ENCODE measurements at places on chromosomes 2 and 18.

GRCh38 chr2:146917431-146918042 lies 927.3 kb upstream of the ACVR2A start:
- no peak for DNase-seq

GRCh38 chr18:58095655-58096054 lies 51.6 kb downstream of the NEDD4L start:
- no peak for DNase-seq

DNA sequence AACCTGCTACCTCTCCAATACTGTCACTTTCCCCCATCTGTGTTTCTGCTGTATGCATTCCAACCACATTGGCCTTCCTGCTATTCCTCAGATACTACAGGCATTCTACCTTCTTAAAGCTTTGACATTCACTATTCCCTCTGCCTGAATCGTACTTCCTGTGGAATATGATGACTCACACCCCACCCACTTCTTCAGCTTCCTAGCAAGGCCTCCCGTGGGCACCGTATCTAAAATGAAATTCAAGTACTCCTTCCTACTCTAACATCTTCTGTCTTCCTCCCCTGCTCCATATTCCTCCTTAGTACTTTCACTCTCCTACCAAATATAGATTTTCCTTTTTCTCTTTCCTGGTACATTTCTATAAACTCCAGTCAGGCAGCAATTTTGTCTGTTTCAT lies 710.4 kb downstream of the RNF144A start:
- no peak for DNase-seq

- DNase-seq, result no peak
Observed at GRCh38 chr18:78871618-78872017, 108.0 kb upstream of the SALL3 start.

- DNase-seq, result no peak
Observed at GRCh38 chr2:159030674-159031380, 62.4 kb downstream of the TANC1 start.

- no peak for DNase-seq
Observed at GRCh38 chr2:8015848-8016600, 665.8 kb upstream of the ID2 start.

GRCh38 chr2:97676620-97677019 lies 7.1 kb downstream of the C2orf92 start:
- DNase-seq, result no peak

GRCh38 chr2:24970483-24971285 lies 1.1 kb downstream of the DNAJC27 start:
- DNase-seq, result no peak

GRCh38 chr2:120704696-120705095 lies 31.0 kb upstream of the GLI2 start:
- DNase-seq, result no peak

DNA sequence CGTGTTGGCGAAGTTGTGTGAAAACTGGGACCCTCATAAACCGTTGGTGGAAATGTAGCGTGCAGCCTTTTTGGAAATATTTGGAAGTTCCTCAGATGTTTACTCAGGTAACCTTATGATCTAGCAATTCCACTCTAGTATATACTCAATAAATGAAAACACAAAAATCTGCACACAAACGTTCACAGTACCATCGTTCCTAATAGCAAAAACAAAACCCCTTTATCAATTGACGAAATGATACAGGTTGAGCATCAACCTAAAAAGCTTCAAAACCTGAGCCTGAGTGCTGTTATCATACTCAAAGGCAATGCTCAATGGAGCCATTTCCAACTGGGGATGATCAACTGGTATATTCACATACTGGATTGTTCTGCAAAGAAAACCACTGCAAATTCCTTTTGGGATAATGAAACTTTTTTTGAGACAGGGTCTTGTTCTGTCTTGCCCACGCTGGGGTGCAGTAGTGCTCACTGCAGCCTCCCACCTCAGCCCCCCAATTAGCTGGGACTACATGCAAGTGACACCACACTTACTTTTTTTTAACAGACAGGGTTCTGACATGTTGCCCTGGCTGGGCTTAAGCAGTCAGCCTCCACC lies 777 bp upstream of the C18orf32 start:
- DNase-seq, result no peak

DNA sequence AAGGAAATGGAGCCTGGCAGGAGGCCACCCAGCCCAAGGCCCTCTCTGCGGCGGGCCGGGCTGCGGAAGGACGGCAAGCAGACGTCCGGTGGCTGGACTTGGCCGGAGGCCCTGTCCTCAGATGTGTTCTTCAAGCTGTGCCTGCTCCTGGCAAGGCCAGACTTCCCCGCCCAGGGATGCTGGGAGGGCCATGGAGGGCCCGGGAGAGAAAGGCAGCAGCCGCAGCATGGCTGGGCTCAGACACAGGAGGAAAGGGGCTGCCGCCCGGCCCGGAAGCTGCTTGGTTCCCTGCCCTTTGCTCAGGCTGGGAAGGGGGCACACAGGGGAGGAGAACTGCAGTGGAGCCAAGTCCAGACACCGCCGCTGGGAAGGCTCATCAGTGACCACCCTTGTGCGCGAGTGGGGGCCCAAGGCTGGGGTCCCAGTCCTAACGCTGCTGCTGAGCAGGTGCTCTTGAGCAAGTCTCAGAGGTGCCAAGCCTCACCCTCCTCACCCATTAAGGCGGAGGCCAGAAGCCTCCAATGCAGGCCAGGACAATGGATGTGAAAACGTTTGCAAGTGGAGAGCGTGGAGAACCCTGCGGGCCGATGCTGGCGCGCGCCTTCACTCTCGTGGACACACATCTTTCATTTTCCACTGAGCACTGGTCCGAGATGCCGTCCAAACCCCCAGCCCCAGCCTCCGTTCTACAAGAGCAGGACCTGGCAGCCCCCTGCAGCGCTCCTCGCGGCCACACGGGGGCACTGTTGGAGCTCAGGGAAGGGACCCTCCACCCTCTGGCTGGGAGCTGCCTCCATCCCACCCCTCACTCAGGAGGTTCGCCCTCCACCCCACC lies 7.9 kb downstream of the CROCC2 start:
- peak; percentile 50 for DNase-seq

GRCh38 chr2:240502059-240502429 lies 55.7 kb downstream of the ANKMY1 start:
- DNase-seq, result no peak

DNA sequence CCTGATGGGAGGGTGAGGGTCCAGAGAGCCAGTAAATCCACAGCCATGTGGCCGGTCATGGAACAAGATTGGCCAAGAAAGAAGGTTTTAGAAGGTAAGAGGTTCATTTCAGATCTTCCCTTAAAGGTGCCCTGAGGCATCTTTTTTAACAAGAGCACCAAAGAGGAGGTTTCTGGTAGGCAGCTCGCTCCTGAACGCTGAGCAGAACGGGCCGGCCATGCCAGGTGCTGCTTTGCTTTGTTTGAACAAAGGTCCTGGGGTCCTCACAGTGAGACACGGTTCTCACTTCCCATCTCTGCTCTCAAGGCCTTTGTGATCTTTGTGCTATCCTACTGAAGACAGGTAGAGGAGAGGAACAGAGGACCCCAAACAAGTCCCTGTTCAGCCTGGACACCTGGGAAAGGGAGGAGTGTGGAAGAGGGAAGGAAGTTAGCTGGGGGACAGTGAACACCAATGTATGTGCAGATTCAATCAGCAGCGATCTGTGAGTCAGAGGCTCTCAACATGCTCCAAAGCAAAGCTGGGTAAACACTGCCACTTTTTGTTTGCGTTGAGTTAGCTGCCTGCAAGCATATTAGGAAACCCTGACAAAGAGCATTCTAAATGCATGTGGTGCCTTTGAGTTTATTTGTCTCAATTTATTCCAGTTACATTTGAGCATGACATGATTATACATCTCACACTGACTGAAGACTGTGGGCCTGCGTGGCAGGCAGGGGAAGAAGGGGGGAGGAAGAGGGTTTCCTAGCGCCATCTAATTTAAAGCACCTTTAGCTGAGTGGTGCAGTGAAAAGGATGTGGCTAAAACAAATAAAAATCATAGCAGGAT lies 102.4 kb downstream of the ASB1 start:
- DNase-seq, result no peak

GRCh38 chr2:131521961-131522781 lies 5.5 kb upstream of the CCDC74A start:
- DNase-seq, result no peak

GRCh38 chr2:241871538-241872312 lies 2.2 kb downstream of the RTP5 start:
- no peak for DNase-seq

- DNase-seq, result no peak
Observed at GRCh38 chr2:145635706-145636427, 1115.9 kb upstream of the ZEB2 start.

DNA sequence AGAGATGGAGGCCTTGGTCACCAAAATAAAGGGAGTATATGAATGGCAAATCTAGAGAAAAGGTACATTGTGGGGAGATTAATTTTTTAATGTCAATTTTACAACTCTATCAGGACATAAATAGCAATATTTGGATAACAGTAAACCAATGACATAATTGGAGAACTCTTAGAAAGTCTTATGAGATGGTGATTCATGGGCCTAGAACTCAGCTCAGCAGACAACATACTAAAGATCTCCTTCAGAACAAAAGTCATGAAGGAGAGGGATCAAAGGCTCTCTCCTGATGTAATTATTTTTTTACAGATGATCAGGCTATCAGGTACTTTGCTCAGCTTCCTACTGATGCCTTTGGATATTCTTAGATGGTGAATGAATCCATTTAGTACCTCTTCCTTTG lies 90.0 kb downstream of the CRACDL start:
- no peak for DNase-seq

DNA sequence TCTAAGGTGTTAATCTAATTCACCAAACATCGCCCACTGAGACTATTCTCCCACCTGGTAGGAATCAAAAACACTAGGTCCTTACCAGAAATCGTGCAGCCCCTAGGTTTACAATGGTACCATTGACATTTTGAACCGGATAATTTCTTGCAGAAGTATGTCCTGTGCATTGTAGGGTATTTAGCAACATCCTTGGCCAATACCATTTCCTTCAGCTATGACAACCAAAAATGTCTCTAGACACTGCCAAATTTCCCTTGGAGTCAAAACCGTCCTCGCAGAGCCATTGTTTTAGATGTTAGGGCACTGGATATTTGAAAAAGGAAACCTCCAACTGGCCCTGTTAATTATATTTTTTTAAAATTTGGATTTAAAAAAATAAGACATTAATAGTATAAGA lies 3.8 kb downstream of the VPS54 start:
- DNase-seq, result no peak

DNA sequence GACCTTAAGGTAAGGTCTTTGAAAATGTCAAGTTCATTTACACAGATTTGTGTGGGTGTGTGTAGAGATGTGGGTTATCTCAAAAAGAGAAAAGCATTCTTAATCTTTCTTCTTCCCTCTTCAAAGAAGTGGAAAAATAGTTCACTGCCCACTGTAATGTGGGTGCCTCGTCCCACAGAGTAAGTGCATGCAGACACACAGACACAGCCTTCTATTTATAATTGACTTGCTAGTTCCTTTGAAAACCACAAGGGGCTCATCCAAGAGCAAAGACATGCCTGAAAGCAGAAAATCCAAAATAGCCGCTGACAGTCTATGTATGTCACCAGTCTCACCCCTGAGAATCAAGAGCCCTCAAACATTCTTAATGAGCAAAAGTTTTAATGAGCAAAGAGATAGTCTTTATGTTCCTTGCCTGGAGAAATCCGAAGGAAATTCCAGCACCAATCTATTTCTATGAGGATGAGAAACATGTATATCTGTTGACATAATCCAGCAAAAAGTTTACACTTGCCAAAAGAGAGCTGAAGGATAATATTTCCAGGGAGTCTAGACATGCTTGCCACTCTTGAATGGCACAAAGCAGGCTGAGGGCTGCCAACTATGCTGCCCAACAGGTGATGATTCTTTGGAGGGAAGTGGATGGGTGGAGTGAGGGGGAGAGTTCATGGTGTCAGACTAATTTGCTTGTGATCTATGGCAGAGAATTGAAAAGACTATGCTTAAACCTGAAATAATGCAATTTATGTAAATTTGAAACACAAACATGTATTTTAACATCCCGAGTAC lies 93.9 kb downstream of the ACVR1 start:
- DNase-seq, result no peak

DNA sequence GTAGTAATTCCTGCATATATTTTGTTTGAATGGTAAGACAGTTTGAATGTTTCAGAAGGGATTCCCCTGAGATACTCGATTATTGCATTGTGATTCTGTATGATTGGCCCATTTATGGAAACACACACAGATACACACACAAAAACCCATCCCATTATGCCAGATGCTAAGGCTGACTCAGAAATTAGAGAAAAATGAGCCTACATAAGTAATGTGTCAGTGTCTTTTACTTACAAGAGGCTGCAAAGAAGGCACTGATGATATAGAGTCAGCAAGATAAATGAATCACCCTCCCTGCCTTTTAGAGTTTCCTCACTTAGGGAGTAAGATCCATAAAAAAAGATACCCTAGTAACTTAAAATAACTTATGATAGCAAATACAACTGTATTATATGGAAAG lies 1481.1 kb upstream of the ACVR2A start:
- no peak for DNase-seq

GRCh38 chr2:131584380-131584779 lies 56.7 kb downstream of the CCDC74A start:
- no peak for DNase-seq

- no peak for DNase-seq
Observed at GRCh38 chr2:21787941-21788340, 664.2 kb downstream of the TDRD15 start.

DNA sequence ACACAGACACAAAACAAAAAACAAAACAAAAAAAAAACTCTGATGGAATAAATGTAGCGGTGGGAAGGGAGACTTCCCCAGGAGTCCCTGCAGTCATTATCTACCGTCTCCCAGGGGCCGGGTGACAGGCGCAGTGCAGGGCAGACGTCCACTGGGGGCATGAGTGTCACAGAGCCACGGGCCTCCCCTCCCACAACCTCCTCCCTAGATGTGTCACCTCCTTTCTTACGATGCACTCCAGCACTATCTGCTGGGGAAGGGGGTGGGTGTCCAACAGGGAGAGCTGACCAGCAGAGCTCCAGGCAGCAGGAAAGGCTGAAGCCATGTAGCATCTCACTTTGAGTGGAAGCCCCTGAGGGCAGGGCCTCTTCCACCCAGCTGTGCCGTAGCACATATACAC lies 84.5 kb downstream of the LONRF2 start:
- no peak for DNase-seq

GRCh38 chr2:241205086-241205485 lies 16.6 kb downstream of the ANO7 start:
- DNase-seq, result no peak

- DNase-seq, result no peak
Observed at GRCh38 chr2:134143568-134143967, 110.3 kb upstream of the MGAT5 start.

GRCh38 chr2:197997083-197997541 lies 192.7 kb downstream of the PLCL1 start:
- no peak for DNase-seq

- no peak for DNase-seq
Observed at GRCh38 chr18:68177807-68178702, 536.9 kb downstream of the TMX3 start.
